ENCODE measurements at places on chromosomes 16 and 17.

GRCh38 chr17:40730970-40731369 is 24.2 kb downstream of the KRT25 start:
- DNase-seq = no peak

GRCh38 chr17:29388937-29389336 is 1.2 kb upstream of the TAOK1 start:
- DNase-seq = no peak

- no peak for DNase-seq
Observed at GRCh38 chr16:31206776-31207175, 4.2 kb upstream of the PYCARD start.

DNA sequence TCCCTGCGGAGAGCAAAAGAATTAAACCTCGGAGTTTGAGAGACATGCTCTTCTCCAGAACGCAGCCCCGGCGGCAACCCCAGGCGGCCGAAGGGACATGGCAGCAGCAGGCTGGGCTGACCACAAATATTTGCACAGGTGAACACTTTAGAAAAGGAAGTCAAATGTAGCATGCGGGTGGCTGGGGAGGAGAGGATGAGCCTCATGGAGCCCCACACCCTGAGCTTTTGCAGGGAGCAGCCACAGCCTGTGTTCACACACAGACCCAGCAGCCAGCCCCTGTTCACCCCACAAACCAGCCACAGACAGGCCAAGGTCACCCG is 17.8 kb downstream of the HS3ST6 start:
- no peak for DNase-seq

GRCh38 chr17:10162096-10162495 is 36.3 kb downstream of the GAS7 start:
- DNase-seq = no peak

GRCh38 chr17:82240506-82241182 is 11.8 kb downstream of the SLC16A3 start:
- no peak for DNase-seq
